ENCODE measurements at places on chromosomes 7 and 10.
A peak's percentile ranks its signal among the peaks of the same experiment; 100 is the strongest.

GRCh38 chr7:88927-89231 is 103.5 kb upstream of the FAM20C start:
- DNase-seq = no peak

DNA sequence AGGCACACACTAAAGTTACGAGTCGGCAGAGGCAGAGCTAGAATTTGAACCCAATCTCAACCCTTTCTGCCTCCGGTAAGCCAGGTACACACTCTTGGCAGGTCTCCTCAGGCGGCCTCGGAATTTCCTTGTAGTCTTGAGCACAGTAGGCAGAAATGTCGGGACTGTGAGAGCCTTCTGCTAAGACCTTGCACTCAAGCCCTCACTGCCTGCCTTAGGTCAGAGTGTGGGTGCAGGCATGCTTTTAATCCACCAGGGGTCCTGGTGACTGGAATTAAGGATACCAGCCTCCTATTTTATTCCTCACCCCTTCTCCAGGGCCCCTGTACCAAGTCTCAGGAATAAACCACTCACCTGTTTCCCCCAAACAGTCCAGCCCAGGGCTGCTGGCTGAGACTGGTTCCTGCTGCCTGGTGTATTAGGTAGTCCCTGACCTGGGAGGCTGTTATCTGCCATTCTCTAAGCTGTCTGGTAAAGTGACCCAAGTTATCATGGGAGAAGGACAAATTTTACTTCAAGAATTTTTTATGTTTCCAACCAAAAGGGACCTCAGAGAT is 855 bp downstream of the ATP6V1F start:
- DNase-seq = no peak

DNA sequence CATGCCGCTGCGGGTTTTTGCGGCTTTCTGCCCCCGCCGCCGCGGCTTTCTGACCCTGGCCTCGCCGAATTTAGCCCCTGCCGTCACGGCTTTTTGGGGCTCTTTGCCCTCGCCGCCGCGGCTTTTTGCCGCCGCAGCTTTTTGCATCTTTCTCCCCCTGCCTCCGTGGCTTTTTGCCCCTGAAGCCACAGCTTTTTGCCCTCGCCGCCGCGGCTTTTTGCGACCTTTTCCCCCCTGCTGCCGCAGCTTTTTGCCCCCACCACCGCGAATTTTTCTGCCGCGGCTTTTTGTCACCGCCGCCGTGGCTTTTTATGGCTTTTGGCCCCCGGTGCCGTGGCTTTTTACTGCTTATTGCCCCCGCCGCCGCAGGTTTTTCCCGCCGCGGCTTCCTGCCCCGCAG is 636.5 kb downstream of the ZNF716 start:
- no peak for DNase-seq

DNA sequence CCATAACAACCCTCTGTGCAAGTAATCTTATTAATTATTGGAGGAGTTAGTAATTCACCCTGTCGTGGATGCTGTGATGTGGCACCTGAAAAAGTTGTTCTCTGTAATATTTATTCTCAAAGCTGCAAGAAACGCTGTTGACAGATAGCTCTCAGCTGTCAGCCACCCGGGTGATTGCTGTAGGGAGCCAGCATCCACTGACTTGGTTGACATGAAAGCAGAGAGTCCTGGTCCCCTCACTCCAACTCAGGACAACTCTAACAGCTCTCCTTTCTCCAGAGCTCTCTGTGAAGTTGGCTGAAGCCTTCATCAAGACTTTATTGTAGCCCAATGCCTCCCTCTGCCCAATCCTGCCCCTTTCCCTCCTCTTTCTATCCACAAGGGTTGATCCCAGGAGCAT is 98.0 kb downstream of the FAM107B start:
- no peak for DNase-seq

DNA sequence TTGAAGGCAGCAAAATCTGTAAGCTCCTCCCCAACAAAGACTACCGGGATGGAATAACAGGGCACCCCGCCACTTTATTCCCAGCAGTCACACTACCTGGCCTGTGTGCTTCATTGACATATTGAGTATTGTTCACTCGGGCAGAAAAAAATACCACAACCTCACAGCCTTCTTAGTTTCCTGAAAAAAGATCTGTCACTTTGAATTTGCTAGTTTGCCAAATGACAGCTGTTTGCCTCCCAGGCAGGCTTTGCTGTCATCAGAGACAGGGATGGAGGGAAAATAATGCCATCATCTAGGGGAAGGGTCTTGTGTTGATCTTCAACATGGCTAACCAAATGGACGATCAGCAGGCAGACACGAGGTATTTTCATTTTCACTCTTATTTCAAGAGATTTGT is 26.9 kb downstream of the BMPER start:
- peak; percentile 30 for DNase-seq

- no peak for DNase-seq
Observed at GRCh38 chr10:38103756-38104155, 9.6 kb downstream of the ZNF37A start.

DNA sequence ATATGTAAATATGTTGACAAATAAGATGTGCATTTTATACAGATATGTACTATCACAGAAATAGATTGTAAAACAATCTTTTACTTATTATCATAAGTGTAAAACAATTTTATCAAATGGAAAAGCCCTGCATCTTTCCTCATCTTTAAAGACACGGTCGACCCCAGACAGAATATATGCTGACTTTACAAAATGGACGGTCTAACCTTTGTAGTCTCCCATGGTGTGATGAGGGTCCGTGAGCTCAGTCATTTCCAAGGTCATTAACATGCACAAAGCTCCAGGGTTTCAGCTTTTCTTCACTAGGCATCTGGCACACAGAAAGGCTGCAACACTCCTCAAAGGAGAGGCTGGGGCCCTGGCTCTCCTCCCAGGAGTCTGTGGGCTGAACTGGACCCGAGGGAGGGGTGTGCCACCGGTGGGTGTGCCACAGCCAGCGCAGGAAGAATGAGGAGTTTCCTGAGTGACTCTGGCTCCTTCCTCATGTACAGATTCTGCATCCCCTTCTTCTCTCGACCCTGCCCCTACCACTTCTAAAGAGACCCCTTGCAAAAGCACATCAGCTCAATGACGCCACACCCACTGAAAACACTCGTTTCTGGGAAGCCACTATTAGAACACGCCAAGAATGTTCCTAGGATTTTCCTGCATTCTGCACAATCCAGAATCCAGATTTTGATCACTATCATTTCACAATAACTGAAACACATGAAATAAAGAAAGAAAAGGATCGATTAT is 26.2 kb upstream of the ABLIM1 start:
- peak; percentile 53 for DNase-seq

Measured in midbrain (tissue), 1 donor.